ENCODE measurements at places on chromosomes 16 and 17.

DNA sequence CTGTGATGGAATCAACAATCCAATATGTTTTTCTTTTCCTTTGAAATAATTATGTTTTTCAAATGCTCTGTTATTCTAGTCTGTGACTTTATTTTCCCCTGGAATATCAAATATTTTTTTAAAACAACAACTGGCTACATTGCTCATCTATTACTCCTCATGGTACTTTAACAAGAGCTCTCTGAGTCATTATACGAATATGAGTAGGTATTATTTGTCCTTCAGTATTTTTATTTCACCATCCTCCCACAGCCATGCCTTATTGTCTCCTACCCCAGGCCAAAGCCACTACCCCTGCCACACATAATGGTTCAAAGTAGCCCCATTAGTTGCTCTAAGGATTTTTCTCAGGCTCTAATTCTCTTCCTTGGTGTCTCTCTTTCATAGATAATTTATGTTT lies 1572.3 kb downstream of the CDH8 start:
- DNase-seq = no peak

DNA sequence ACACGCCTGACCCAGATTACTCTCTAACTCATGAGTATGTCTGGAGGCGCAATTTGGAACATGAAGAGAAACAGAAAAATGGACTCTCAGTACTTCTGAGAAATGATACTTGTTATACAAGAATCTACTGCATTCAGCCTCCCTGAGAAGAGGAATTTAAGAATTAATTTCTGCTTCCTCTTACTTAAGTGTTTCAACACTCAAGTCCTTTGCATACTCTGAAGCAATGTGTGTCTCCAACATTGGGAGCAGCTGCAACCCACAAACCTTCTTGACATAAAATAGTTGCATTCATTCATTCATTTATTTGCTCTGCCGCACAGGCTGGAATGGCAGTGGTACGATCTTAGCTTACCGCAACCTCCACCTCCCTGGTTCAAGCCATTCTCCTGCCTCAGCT lies 199.8 kb downstream of the NPIPA7 start:
- no peak for DNase-seq

GRCh38 chr17:58605470-58605869 lies 86.4 kb downstream of the TEX14 start:
- DNase-seq = no peak

DNA sequence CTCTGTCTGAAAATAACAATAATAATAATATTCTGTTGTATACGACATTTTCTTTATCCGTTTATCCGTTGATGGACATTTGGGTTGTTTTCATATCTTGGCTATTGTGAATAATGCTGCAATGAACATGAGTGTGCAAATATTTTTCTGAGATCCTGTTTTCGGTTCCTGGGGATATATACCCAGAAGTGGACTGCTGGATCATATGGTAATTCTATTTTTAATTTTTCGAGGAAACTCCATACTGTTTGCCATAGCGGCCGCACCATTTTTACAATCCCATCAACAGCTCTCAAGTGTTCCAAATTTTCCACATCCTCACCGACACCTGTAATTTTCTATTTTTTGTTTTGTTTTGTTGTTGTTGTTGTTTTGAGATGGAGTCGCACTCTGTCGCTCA lies 5.3 kb upstream of the PRSS41 start:
- no peak for DNase-seq

DNA sequence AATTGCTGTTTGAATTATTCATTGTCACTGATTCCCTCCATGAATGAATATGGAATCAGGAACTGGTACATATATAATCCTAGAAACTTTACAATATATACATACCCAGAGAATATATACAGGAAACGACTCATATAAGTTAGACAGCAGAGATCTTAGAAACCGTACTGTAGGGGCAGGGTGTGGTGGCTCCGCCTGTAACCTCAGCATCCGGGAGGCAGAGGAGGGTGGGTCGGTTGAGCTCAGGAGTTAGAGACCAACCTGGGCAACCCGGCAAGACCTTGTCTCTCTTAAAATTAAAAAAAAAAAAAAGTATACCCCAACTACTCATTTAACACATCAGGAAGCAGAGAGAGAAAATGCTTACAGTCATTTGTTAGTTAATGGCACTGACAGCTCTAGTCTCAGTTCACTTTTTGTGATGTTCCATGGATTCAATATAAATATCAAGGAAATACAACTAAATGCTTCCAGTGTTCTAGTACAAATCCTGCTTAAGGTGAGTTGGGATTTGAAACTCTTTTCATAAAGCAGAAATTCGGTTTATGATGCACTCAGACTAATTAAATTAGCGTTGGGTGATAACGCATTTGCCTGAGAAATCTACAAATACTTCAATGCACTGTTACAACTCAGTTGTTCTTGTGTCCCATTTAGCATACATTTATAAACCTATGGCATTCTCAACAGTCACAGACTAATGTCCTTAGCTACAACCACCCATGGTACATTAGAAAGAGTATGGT lies 5.6 kb downstream of the GLG1 start:
- DNase-seq = no peak

DNA sequence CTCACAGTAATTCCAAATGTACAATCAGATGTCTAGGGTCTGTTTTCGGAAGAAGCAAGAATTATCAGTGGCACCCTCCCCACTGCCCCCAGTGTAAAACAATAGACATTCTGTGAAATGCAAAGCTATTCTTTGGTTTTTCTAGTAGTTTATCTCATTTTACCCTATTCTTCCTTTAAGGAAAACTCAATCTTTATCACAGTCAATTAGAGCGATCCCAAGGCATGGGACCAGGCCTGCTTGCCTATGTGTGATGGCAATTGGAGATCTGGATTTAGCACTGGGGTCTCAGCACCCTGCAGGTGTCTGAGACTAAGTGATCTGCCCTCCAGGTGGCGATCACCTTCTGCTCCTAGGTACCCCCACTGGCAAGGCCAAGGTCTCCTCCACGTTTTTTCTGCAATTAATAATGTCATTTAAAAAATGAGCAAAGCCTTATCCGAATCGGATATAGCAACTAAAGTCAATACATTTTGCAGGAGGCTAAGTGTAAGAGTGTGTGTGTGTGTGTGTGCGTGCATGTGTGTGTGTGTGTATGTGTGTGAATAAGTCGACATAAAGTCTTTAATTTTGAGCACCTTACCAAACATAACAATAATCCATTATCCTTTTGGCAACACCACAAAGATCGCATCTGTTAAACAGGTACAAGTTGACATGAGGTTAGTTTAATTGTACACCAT lies 59.7 kb downstream of the HLF start:
- DNase-seq = no peak
